ENCODE measurements at places on chromosomes 11 and 22.

GRCh38 chr11:86693518-86693917, 21.1 kb upstream of the ME3 start:
- ATAC-seq = no peak

GRCh38 chr11:64792482-64792881, 10.5 kb downstream of the MAP4K2 start:
- ATAC-seq = no peak

DNA sequence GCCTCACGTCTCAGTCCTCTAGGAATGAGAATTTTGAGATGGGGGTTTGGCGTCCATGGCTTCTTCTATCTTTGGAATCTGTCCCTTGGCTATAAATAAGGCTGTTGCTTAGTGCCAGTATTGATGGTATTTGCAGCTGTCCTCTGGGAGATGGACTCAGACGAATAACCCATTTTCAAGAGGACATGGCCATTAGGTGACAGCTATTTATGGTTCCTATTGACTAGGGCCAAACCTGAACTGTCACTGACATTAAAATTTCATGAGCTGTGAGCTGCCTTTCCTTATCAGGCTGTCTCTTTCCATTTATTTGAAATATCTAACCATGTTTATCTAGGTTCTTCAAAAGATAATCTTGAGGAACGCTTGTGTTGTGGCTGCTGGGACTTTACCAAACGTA, 92.7 kb downstream of the NAV2 start:
- ATAC-seq = no peak

- ATAC-seq = no peak
Observed at GRCh38 chr11:70873736-70874412, 378.5 kb downstream of the SHANK2 start.

GRCh38 chr11:69261116-69261515, 32.8 kb upstream of the MYEOV start:
- no peak for ATAC-seq

DNA sequence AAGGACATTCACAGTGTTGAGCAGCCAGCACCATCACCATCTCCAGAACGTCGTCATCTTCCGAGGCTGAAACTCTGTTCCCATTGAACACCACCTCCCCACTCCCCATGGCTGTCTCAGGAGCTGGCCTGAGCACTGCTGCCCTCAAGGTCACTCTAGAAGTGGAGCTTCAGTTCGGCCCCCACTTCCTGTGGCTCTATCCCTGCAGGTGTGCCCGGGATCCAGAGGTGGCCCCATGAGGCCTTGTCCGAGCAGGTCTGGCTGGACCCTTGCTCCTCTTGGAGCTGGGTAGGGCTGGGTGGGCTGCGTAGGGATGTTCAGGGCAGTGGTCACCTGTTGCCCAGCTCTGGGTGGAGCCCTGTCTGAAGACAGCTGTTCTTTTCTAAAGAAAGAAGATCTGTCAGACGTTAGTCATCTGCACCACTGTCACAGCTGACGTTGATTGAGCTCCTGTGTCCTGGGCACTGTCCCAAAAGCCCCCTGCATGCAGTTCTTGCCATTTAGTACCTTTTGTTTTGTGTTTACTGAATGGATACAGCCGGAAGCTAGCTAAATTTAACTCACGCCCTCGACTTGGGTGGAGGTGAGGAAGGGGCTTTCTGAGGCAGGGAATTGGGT, 75.5 kb upstream of the CLDN5 start:
- no peak for ATAC-seq

- no peak for ATAC-seq
Observed at GRCh38 chr11:112538534-112539280, 278.0 kb upstream of the PLET1 start.

GRCh38 chr22:29704528-29705285, 15.1 kb upstream of the CABP7 start:
- no peak for ATAC-seq

GRCh38 chr22:40404251-40405177, 34.1 kb downstream of the SGSM3 start:
- ATAC-seq = no peak

DNA sequence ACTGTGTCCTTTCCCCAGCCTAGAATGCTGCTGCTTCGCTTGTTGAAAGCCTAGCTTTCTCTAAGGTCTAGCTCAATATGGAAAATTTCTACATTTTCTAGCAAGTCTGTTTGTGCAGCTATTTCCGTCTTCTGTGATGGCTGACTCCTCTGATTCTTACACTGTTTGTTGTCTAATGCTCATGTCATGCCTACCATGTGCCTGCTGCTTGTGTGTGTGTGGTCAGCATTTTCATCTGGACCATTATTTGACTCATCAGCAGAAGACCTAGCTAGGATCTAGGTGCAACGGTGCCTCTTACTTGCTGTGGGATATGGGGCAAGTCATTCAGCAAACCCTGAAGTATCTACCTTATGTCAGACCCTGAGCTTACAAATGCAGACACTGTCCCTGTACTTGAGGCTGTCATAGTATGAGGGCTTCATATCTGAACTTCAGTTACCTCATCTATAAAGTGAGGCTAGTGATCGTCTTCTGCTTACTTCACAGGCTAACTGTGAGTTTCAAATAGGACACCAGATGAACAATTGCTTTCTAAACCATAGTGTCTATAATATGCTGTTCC, 86.5 kb upstream of the MYO18B start:
- no peak for ATAC-seq

- no peak for ATAC-seq
Observed at GRCh38 chr11:35681163-35681767, 18.7 kb downstream of the TRIM44 start.

GRCh38 chr11:111541254-111542061, 938 bp downstream of the LAYN start:
- ATAC-seq = no peak

GRCh38 chr11:83864412-83865057, 578.4 kb upstream of the CCDC90B start:
- ATAC-seq = no peak

- ATAC-seq = no peak
Observed at GRCh38 chr11:49302360-49302759, 94.0 kb upstream of the FOLH1 start.

GRCh38 chr11:110293389-110293788, 3.0 kb downstream of the RDX start:
- no peak for ATAC-seq

DNA sequence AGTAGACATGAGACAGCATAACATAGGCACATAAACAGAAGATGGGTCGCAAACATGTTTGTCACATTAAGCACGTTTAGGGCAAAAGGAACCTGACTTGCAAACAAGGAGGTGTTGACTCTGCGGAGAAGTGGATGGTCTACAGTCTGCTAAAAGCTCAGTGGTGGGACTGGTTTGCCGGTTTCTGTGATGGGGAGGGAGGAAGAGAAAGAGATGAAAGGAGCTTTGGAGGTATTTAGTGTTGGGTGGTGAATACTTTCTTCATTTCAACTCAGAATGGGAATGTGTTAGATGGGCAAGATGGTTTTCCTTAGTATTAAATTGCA, 191.4 kb upstream of the SORL1-AS1 start:
- ATAC-seq = no peak

GRCh38 chr11:23772081-23772480, 724.8 kb upstream of the LUZP2 start:
- ATAC-seq = no peak

DNA sequence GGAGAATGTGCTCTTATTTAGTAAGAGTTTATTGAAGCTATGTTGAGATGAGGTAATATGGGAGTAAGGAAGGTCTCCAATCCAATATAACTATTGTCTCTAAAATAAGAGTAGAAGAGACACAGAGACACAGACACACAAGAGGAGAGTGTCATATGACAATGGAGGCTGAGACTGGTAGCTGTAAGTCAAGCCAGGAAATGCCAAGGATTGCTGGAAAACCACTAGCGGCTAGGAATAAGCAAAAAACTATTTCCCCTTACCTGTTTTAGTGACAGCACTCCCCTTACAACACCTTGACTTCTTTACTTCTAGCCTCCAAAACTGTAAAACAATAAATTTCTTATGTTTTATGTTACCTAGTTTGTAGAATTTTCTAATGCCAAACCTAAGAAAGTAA, 1652.8 kb downstream of the LRRC4C start:
- no peak for ATAC-seq

DNA sequence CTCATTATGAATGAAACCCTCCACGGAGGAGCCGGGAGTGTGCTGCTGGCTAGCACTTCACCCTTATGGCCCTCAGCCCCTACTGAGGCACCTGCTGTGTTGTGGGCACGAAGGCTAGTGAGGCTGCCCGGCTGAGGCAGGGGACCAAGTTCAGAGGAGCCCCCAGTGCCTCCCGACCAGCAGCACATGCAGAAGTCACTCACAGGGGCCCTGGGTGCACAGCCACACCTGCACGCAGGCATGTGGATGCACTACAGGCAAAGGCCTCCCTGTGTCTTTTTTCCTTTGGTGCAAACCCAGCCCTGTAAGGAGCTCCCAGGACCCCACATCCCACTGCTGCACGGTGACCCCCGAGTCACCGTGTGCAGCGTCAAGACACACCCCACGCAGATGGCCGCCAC, 261.5 kb downstream of the BRD1 start:
- ATAC-seq = no peak

DNA sequence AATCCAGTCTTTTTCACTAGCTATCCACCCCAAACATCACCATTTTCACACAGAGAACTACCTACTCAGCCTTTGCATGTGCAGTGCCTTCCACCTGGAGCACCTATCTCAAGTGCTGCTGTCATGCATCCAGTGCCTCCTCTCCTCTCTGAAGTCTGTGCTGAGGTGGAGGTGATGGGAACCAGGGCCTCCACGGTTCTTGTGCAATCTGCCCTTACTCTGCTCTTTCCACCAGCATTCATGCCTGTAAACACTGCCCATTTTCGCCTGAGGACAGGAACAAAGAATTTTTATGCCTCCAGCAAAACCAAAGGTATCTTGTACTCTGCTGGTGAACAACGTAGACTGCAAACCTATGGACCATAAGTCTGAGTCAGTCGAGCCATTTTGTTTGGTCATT, 27.0 kb downstream of the PITPNB start:
- ATAC-seq = no peak

Measured in stimulated activated memory B cell treated with anti-CD40 and anti-IgM and Interleukin-4, amounts not matched to agents 10 μg/mL and 1 μg/mL and 100 μg/mL, for 72 hours (primary cell).